ENCODE measurements at places on chromosomes 5 and 9.

DNA sequence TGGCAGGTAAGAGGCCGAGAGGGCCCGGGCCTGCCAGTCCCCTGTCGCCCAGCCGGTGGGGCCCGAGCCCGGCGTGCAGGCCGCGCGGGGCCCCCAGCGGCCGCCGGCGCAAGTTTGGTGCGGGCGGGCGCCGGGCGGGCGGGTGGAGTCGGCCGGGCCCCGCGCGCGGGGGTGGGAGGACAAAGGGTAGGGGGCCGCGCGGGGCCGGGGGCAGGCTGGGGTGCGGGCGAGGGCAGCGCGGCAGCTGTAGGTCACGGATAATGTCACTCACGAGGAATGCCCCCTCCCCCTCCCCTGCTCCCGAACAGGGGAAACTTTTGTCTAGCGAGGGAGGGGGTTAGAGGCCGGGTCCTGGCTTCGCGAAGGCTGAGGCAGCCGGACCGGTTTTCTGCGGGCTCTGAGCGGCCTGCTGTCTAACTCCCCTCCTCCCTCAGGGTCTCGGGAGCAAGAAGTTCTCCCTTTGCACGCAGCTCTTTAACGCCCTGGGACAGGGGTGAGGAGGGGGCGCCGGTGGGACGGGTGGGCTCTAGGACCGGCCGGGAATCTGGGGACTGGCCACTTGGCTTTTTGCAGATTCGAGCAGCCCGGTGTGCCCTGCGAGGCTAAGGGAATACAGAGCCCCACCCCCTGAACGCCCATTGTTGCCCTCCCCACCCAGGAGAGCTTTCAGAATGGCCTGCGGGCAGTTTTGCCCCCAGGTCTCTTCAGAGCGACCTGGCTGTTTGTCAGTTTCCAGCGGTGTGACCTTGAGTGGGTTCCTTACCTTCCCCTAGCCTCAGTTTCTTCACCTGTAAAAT lies 21.3 kb upstream of the NDST1 start:
- DNase-seq: no peak

DNA sequence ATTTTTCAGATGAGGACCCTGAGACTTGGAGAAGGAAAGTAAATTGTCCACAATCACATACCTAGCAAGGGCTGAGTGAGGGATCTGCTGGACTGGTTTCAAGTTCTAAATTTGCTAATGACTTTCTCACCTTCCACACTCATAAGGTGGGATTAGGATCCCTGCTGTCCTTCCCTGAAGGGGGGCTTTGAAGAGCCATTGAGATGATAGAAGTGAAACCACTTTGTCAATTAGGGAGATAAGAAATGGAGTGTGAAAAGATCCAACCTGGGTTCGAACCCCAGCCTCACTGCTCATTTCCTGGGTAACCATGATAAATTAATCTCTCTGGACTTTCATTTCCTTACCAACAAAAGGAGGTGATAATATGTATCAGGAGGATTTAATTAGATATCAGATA lies 32.7 kb upstream of the FOXE1 start:
- no peak for DNase-seq

DNA sequence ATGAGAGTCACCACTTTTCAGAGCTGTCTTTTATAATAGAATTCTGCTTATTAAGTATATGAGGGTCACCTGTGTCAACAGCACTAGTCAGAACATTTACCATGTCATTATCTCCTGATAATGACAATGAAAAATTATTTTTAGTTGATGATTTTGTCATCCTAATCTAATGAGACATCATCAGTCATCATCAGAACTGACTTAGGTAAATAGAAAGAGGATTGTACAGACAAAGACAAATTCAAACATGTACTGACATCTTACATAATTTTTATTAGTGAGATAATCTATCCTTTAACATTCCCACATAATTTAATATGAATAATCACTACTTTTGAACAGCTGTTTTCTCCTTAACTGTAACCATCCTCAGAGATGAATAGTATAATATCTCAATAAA lies 22.6 kb downstream of the CDH9 start:
- no peak for DNase-seq

GRCh38 chr9:111630964-111631213 lies 245 bp upstream of the DNAJC25 start:
- no peak for DNase-seq

GRCh38 chr9:112166176-112167140 lies 8.6 kb downstream of the SUSD1 start:
- no peak for DNase-seq

DNA sequence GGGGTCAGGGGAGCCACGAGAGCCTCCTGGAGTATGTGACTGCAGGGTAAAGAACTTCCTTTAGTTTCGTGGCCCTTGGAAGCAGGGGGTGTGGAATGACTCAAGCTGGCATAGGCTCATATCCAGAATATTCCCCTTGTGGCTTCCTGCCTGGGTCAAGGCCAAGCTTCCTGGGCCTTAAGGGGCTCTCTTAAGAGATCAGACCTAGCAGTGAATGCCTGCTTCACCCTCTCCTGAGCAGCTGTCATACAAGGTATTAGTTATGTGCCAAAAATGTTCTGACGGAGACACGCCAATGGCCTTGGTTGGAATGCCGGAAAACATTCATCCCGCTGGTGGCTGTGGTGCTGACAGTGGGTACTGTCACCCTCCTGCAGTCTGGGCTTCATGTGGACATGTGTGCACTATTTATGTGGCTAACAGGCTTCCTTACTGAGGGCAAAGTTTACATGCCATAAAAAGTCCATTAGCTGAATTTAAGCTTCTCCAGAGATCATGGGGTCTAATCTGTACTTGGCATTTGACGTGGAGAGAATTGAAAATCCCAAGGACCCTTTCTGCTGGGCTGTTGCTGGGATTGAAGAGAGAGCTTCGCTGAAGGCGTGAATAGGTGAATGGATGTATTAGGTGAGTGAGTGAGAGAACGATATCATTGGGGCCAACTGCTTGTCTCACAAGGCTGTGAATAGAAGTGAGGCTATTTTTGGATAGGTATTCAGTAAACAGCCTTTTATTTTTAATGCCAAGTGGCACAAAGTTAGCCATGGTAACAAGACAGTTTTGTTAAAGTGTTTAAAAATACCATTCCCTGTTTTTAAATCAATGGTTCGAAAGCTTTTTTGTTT lies 156.8 kb downstream of the MACROH2A1 start:
- DNase-seq: no peak

DNA sequence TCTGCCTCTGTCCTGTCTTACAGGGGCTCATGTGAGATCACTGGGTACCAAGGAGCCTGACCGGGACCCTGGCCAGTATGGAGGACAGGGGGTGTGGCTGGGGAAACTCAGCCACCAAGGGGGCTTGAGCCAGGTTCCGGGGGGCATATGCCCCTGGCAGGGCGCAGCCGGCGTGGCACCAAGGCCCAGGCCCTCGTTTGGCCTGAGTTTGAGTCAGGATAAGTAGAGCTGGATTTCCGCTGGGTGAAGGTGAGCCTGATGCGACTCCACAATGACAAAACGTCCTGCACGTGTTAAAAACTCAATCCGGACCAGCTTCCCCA lies 616 bp upstream of the TSPAN17 start:
- no peak for DNase-seq

DNA sequence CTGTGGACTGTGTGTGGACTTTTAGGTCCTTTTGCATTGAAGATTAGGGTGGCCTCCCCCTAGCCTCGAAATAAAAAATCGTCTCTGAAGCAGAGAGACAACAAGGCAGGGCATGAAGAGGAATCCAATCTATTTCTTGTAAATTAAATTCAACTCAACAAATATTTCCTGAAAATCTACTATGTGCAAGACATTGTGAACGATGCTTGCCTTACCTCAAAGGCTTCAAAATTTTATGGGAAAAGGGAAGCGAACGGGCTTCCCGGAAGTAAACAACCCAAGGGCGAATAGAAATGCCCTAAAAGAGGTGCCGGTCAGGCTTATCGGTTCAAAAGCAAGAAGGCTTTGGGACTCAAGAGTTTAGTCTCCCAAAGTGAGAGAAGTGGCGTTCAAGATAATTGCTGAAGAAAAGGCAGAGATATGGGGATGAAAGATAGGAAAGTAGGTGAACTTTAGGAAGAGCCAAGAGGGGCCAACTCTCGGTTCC lies 525 bp downstream of the KIF24 start:
- no peak for DNase-seq

GRCh38 chr5:141493500-141494422 lies 4.9 kb downstream of the PCDHGC5 start:
- peak; percentile 53 for DNase-seq

DNA sequence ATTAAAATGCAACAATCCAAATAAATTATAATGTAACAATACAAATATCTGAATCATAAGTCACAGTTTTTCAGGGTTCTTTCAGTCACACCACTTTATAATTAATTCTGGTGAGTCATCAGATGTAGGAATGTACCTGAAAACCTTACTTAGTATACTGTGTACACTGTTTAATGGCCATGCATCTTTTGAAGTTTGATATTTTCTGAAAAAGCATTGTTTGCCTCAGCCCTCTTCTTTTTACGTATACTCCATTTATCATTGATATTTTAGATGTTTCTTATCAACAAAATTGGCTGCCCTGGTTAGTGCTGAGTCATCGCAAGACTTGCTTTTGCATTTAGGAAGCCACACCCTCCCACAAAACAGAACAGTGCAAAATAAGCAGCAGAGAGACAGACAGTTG lies 218.6 kb downstream of the PJA2 start:
- DNase-seq: peak; percentile 74

- DNase-seq: no peak
Measured at GRCh38 chr5:14672082-14672481, 7.6 kb downstream of the OTULIN start.

DNA sequence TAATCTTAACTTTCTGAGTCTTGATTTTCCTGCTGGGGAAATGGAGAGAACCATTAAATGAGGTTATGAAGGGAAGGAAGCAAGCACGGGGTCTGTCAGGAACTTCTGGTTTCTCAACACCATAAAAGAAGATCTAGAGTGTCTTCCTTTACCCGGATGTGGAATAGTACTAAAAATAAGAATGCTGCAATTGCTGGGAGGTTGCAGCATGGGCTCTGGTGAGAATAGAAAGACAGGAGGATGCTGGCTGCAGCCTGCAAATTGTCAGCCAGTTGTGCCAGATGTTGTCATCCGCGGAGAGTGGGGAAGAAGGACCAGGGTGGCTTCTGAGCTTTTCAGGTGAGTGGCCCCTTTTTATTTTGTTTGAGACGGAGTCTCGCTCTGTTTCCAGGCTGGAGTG lies 69.3 kb upstream of the STC2 start:
- DNase-seq: no peak

DNA sequence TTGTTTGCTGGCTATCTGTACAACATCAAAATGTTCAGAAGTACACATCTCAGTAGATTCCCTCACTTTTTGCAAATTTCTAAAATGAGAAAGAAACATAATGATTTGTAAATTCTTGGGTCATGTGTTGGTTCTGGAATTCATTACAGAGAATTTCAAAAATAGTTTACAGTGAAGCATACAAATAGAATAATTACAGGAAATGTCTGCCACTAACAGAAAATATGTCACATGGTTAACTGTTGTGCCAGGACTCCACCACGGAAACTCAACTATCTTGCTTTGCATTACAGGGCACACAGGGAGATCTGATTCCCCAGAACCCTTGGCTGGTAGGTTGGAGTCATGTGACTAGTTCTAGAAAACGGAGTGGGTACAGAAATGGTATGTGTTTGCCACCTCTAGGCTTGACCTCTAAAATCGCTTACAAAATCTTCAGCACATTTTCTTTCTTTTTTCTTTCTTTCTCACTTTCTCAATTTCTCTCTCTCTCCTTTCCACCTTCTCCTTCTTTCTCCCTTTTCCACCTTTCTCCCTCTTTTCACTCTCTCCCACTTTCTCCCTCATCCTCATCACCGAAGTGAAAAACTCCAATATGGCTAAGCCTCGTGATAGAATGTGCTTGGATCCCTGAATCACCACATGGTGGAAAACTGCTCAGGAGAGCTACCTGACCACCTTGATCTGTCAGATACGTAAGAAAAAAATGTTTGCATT lies 32.4 kb downstream of the RASEF start:
- DNase-seq: no peak

DNA sequence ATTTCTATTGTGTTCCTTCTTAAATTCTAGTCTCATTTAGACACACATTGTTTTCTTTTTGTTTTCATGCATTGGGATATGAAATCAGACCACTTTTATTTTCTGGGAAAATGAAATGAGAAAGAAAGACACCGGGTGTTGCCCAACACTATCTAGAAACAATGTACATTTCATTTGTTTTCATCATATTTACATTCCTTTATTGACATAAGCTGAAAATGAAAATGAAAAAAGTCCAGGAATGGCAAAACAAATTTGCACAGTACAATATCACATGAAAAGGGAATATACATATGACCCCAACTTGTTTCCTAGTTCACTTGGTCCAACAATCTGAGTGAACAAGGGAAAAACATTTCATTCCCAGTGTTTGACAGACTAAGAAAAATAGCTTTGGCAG lies 20.7 kb downstream of the IFNE start:
- no peak for DNase-seq

GRCh38 chr5:1565737-1566734 lies 42.3 kb upstream of the LPCAT1 start:
- DNase-seq: no peak

- peak; percentile 2 for DNase-seq
Measured at GRCh38 chr5:66596636-66597182, 516 bp downstream of the MAST4 start.
